Fibroblast of skin of abdomen (primary cell): ENCODE measurements at places on chromosomes 7 and 10.

GRCh38 chr7:111080495-111081105, 10.3 kb upstream of the LRRN3 start:
- no peak for DNase-seq

GRCh38 chr7:45881759-45882464, 6.4 kb upstream of the IGFBP1 start:
- DNase-seq: peak; percentile 39

DNA sequence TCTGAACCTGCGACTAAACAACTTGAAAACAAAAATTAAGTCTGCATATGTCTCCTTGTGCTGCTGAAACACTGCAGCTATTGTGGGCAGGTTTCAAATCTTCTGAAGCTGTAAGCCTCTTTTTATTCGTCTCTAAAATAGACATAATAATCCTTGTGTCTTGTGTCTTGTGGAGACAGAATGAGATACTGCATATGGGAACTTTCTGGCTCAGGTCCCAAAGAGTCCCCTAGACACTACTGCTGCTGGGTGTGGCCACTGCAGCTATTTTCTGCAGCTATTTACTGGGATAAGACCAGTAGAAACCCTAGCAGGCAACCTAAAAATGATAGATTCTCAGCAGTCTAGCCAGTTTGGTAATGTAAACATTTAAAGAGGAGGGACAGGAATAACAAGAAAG, 252.0 kb downstream of the ELMO1 start:
- DNase-seq: no peak

DNA sequence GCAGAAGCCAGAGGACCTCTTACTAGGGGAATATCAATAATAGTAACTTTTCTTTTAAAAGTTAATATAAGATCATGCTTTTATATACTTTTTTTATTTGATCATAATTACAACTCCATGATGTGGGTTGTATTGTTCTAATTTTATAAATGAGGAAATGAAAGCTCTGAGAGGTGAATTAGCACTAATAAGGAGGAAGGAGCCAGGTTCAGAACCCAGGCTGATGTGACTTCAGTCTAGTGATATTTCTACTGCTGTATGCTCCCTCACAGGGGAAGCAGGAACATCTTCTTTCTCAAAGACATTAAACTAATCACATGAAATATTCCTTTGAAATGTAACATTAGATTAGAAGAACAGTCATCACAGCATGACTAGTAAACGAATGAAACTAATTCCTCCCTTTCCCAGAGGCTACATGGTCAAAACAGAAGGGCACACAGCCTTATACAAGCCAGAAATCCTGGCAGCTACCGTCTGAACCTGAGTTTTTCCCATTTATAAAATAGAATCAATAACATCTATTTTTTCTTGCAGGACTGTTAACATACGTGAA, 81.4 kb upstream of the GJD4 start:
- no peak for DNase-seq

GRCh38 chr7:73952266-73952665, 75.7 kb upstream of the ELN start:
- no peak for DNase-seq

DNA sequence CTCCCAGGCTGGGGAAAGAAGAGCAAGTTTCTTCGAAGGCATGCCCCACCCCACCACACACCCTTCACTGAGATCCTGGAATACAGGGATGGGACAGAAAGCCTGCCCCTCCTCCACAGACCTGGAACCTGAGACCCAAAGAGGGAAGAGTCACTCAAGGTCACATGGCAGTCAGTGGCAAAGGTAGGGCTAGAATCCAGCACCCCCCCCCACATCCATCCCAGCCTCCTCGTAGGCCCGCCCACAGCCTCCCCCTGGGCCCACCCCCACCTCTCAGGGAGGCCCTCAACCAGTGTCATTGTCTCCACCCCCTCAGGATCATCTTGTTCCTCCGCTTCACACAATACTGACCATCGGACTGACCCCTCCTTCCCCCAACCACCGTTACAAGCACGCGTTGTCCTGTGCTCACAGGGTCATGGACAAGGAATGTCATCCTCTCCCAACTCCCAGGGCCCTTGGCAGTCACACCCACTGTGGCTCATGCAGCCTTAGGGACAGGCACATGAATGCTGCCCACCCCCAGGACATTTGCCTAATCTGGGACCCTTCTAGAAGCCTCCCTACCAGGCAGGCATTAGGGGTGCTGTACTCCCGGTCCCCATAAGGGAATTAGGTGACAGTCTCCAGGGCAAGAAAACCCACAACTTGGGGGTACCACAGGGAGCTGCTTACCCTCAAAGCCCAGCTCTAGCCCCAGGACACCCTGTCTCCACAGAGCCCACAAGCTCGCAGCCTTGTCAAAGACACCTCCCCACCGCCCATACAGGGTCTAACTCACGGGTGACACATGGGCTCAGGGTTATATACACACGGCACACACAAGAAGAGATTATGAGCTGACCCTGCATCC, 1.4 kb downstream of the KCNH2 start:
- DNase-seq: no peak

GRCh38 chr7:135342887-135343286, 109.2 kb downstream of the STRA8 start:
- no peak for DNase-seq

DNA sequence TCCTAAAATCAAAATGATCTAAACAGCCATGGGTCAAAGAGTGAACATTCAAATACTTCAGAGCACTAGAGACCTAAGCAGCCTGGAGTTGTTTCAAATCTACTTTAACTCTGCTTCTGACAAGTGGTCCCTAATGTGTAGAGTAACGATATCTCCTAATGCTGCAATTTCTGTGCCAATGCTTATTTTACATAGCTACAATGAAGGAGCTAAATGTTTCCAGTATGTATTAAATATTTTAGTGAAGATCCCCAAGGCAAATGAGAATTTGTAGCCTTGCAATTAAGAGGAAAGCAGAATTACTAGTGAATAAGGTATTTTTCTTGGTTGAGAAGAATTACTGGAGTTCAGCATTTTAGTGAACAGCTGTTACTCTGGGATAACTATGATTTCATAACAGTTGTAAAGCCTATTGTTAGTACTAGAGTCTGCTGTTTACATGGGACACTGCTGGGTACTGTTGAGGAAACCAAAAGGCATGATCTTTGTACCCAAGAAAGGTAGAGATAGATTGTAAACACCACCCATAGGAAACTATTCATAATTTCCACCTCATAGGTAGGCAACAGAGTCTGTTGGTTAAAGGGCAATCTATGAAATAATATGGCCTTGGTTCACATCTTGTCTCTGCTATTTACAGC, 271.9 kb downstream of the PLXDC2 start:
- no peak for DNase-seq
